NCI-H526 treated with DMSO at 0.1 percent for 48 hours (cell line): ENCODE measurements at places on chromosomes 5 and 9.

- DNase-seq = no peak
Observed at GRCh38 chr5:115941051-115941675, 21.1 kb upstream of the LVRN start.

GRCh38 chr5:28737682-28738081 lies 1699.3 kb upstream of the CDH9 start:
- DNase-seq = peak; percentile 68

- DNase-seq = no peak
Observed at GRCh38 chr5:138631096-138631928, 56.1 kb upstream of the HSPA9 start.

DNA sequence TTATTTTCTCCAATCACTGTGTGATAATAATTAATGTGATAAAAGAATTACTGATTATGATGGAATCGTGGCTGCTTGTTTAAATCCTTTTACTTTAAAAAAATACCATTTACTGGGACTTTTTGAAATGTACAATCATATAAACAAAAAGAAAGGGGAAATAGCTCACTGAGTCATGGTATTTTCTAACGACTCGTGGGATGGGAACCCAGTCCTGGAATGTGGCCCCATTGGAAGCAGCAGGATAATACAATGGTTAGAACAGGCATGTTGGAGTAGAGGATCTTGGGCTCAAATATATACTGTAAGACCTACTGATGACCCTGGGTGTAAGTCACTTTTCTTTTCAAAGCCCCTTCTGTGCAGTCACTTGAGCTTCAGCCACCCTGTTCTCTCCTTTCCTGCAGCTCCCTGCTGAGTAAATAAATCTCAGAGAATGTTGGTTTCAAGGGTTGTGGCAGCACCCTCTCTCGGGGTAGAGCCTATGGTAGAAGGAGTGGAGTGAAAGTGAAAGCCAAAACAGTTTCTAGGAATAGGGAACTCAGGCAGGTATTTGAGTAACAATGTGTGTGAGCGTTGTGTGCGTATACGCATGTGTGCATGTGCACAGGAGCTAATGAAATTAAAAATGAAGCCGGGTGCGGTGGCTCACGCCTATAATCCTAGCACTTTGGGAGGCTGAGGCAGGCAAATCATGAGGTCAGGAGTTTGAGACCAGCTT lies 40.8 kb upstream of the LARP1 start:
- DNase-seq = no peak

- peak; percentile 0 for DNase-seq
Observed at GRCh38 chr5:169218861-169219260, 82.1 kb downstream of the SLIT3 start.

DNA sequence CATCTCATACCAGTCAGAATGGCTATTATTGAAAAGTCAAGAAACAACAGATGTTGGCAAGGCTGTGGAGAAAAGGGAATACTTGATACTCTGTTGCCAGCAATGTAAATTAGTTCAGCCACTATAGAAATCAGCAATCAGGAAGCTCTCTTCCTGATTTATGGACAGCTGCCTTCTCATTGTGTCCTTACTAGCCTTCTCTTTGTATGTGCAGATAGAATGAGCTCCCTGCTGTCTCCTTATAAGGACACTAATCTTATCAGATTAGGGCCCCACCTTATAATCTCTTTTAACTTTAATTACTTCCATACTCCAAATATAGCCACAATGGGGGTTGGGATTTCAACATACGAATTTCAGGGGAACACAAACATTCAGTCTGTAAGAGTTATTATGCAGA lies 38.0 kb downstream of the KCNV2 start:
- no peak for DNase-seq

GRCh38 chr5:79413112-79413511 lies 100.8 kb downstream of the HOMER1 start:
- DNase-seq = no peak
